ENCODE measurements at places on chromosomes 5 and 9.

GRCh38 chr5:89315286-89316100 is 432.5 kb upstream of the MEF2C start:
- H3K27me3 ChIP-seq, result no peaks in the 10 kb centered on the region
- no peak overlapping the region for H3K27ac ChIP-seq
- peaks cover 5% of the 10 kb centered on the region for H3K4me1 ChIP-seq
- no peak for DNase-seq
- no peak overlapping the region for H3K4me3 ChIP-seq

DNA sequence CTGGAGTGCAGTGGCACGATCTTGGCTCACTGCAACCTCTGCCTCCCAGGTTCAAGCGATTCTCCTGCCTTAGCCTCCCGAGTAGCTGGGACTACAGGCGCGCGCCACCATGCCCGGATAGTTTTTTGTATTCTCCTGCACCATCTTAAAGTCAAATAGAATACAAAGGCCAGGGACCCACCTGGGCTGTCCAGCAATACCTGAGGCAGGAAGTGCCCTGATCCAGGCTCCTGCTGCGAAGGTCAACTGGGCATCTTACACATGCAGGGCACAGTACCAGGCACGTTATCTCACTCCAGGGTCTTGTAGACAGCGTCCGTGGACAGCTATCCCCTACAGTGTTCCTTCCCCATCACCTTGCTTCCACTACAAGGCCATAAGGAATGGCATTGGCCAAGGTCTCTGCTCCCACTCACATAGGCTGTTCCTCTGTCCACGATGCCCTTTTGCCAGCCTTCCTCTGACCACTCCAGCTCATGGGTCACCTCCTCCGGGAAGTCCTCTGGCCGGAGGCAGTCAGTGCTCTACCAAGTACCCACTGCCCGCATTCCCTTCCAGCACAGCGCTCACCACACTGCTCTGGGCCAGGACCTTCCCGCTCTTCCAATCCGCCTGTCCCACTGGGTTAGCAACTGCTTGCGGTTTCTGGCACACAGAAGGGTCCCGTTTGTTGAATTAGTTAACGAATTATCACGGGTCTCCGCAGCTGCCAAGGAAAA is 978 bp downstream of the P4HA2 start:
- no peak for DNase-seq
- H3K36me3 ChIP-seq, result no peaks in the 10 kb centered on the region
- peak overlapping the region; percentile 70 for H3K4me3 ChIP-seq
- H3K27ac ChIP-seq, result peak overlapping the region; percentile 64
- peaks cover 48% of the 10 kb centered on the region for H3K4me1 ChIP-seq
- H3K27me3 ChIP-seq, result peaks cover 4% of the 10 kb centered on the region

DNA sequence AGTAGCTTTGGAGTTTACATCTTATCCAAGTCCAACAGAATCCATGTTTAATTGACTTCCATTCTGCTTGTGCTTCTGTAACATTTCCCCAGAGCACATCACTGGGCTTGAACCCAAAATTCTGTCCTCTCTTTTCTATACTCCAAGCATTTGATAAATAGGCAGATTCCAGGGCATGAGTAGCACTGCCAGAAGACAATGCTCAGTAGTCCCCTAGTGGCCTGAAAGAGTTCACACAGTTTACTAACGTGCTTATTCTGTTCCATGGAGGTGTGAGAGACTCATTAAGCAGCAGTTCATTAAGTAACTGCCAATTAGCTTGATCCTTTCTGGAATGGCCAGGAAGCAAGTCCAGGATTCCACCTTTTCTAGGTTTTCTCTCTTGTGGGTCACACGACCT is 9.4 kb upstream of the GABRA6 start:
- H3K27ac ChIP-seq, result no peak overlapping the region
- H3K27me3 ChIP-seq, result peaks cover 7% of the 10 kb centered on the region
- DNase-seq, result no peak
- no peaks in the 10 kb centered on the region for H3K4me1 ChIP-seq
- H3K4me3 ChIP-seq, result no peak overlapping the region

DNA sequence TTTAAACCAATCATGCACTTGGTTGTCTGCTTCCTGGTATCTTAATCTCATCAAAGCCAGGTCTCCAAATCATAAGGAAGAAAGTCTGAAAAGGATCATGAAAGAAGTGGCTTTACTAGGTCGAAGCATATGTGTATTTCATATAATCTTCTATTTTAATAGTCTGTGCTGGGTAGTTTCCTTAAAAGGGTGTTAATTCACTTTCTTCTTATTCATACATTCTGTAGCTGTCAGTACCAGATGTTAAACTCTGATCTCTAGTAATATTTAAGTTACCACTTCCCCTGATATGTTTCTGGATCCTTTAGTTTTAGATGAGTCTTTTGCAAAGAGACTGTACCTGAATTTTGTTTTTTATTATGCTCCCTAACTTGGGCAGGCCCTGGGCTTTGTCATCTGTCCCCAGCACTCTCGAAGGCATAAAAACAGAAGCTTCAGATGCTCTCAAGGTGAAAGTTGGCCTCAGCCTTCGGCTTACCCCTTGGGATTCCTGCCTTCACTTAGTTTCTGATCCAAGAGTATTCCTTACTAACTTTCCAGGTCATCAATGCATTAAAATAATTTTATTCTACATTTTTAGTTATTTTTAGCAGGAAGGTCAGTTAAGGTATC is 15.0 kb upstream of the LNPEP start:
- no peaks in the 10 kb centered on the region for H3K36me3 ChIP-seq
- no peaks in the 10 kb centered on the region for H3K27me3 ChIP-seq
- H3K4me3 ChIP-seq, result no peak overlapping the region
- no peak for DNase-seq

GRCh38 chr5:154862766-154863165 is 4.3 kb downstream of the CNOT8 start:
- no peak for DNase-seq
- peaks cover 19% of the 10 kb centered on the region for H3K4me1 ChIP-seq
- H3K36me3 ChIP-seq, result peaks cover 34% of the 10 kb centered on the region
- H3K27ac ChIP-seq, result no peak overlapping the region
- no peaks in the 10 kb centered on the region for H3K27me3 ChIP-seq

All from mesothelial cell of epicardium (in vitro differentiated cells).